ENCODE measurements at places on chromosomes 5 and 9.

GRCh38 chr9:35229779-35230143 is 68.0 kb downstream of the UNC13B start:
- DNase-seq: no peak

DNA sequence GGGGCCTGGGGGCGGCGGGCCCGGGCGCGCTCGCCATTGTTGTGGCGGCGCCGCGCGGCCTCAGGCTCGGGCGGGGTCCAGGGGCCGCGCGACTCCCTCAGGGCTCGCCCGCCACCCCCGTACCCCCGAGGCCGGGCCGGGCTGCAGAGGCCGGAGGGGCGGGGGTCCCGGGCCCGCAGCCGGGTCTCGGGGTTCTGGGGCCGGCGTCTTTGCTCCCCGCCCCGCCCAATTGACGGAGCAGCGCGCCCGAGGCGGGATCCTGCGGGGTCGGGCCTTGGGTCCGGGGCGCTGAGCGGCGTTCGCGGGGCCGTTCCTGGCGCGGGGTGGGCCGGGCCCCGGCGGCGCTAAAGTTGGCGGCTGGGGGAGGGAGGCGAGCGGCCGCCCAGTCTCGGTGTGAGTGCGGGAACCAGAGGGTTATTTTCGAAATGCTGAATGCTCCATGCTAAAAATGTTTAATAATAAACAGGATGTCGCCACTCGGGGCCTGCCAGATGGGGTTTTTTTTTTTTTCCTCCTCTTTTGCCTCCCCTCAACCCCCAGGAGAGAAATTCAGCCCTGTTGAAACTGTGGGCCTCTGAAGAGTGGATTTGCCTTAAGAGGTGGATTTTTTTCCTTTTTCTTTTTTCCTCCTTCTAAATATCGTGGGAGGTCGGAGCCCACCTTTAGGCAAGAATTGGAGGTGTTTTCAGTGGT is 724 bp downstream of the PRRC2B start:
- no peak for DNase-seq

GRCh38 chr9:132609184-132609583 is 26.8 kb downstream of the BARHL1 start:
- no peak for DNase-seq

DNA sequence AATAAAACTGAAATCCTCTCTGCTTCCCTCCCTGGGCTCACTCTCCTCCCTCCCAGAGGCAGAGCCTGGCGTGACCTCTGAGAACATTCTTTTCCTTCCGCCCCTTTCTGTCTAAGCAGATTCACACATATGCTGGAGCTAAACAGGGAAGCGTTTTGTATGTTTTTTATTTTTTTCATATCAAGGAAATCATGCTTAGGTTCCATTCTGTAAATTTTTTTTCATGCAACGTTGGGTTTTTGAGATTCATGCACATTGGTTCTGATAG is 20.2 kb upstream of the BARHL1 start:
- no peak for DNase-seq

GRCh38 chr9:95494416-95495371 is 22.1 kb downstream of the PTCH1 start:
- no peak for DNase-seq
